ENCODE measurements at places on chromosomes 16 and 17.

DNA sequence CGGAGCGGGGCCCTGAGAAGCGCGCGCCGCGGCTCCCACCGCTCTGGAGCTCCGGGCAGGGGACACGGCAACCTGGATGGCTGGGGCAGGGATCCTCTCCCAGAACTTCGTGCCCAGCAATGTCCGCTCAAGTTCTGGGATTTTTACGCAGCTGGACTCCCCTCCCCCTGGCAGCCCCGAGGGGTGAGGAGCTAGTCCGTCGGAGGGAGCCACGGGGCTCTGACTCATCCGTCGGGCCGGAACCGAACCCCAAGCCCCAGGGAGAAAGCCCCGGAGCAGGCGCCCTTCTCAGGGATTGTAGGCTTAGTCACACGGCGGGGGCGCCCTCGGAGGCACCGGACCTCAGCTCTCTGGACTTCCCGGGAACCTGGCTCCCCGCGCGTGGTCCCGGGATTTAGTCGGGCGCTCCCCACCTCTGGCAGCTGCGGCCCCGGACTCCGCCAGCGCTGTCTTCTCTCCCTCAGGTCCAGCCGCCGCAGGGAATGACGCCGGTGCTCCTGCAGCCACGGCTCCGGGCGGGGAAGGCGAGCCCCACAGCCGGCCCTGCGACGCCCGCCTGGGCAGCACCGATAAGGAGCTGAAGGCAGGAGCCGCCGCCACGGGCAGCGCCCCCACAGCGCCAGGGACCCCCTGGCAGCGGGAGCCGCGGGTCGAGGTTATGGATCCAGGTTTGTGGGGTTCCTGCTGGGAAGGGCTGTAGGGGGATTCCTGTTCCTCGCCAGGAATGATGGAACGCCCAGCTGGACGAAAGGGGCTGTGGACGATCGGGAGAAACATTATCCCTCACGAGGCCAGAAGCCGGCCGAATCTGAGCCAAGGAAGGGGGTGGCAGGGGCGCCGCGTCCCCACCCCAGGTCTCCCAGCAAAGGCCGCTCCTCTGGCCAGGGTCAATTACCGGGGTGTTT lies 830 bp downstream of the SPHK1 start:
- no peak for DNase-seq

- no peak for DNase-seq
These were observed 10.1 kb upstream of the STX1B start for GRCh38 chr16:31020536-31020935.

DNA sequence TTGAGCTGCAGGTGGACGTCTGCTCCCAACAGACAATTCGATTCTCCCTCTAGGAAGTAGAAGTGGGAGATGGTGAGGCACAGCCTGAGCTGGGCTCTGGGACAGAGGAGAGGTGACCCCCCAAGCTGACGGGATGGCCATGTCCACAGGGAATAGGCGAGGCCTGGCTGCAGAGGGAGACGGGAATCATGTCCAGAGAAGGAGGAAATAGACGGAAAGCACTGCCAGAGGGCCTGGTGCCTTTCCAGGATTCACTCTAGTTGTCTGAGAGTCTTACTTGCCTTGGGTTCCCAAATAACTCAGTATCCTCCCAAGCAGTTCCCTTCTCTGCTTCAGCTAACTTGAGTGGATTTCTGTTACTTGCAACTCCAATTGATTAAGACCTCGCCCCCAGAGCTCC lies 4.3 kb upstream of the CRISPLD2 start:
- no peak for DNase-seq

- no peak for DNase-seq
These were observed 4.4 kb downstream of the NOL3 start for GRCh38 chr16:67174706-67175231.

DNA sequence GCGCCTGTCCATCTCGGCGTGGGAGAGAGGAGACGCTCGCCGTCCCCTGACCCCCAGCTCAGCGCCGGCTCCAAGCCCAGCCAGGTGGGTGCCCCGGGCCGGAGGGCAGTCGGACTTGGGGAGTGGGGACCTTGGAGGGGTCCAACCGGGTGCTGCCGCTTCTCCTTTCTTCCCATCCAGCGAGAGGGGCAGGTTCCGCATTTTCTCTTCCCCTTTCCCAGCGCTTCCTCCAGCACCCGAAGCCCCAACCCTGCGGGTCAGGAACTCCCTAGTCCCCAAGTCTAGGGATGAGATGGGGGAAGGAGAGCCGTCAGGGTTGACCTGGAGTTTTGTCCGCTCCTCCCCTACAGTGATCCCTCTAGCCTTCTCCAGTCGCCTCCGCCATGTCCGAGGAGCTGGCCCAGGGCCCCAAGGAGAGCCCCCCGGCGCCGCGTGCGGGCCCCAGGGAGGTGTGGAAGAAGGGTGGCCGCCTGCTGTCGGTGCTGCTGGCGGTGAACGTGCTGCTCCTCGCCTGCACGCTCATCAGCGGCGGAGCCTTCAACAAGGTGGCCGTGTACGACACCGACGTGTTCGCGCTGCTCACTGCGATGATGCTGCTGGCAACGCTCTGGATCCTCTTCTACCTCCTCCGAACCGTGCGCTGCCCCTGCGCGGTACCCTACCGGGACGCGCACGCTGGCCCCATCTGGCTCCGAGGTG lies at the start of gene OTOP2:
Gene OTOP2, plus strand, starts transcription at position 24 of the 699 bp plus-strand sequence. Its CDS starts 360 bp downstream, at position 384.
- no peak for DNase-seq

DNA sequence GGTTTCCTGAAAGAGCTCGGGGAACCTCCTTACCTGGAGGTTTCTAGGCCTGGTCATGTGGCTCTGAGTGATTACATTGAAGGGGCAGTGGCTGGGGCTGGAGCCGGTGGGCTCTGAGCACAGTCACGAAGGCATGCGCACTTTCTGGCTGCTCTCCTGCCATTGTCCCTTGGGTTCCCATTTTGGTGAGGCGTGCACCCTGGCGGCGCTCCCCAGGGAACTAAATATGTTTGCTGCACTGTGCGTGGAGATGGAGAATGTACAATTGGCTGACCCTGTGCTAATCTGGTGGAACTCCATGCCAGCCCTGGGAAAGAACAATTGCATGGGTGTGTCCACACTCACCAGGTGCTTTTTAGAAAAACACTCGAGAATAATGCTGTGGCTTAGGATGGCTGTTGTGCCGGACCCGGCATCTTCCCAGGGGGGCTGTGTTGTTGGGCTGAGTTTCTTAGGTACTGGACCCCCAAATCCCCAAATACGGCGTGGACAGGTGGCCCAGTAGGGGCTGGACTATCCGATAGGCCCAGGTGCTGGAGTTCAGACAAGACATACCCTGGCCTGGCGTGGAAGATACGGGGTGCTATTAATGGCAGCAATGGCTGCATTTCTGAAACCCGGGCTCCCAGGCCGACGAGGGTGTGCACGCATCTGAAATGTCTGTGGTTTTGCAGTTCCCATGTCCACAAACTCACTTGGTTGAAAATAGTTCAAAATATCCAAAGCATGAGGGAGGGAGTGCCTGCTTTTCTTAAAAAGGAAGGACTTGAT lies 230.5 kb downstream of the SEC14L1 start:
- no peak for DNase-seq
